ENCODE measurements at places on chromosomes 3 and 15.

- no peak for DNase-seq
Observed at GRCh38 chr3:97970956-97971620, 1.1 kb downstream of the RIOX2 start.

DNA sequence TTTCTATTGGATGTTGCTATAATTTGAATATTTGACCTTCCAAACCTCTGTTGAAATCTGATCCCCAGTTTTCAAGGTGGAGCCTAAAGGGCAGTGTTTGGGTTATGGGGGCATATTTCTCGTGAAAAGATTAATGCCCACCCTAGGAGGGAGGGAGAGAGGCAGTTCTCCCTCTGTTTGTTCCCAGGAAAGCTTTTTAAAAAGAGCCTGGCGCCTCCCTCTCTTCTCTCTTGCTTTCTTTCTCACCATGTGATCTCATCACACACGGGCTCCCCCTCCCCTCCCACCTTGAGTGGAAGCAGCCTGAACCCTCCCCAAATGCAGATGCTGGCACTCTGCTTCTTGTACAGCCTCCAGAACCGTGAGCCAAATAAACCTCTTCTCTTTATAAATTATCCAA, 12.4 kb upstream of the GABRA5 start:
- DNase-seq, result no peak

GRCh38 chr3:10911350-10912002, 81.1 kb upstream of the SLC6A1 start:
- DNase-seq, result no peak

DNA sequence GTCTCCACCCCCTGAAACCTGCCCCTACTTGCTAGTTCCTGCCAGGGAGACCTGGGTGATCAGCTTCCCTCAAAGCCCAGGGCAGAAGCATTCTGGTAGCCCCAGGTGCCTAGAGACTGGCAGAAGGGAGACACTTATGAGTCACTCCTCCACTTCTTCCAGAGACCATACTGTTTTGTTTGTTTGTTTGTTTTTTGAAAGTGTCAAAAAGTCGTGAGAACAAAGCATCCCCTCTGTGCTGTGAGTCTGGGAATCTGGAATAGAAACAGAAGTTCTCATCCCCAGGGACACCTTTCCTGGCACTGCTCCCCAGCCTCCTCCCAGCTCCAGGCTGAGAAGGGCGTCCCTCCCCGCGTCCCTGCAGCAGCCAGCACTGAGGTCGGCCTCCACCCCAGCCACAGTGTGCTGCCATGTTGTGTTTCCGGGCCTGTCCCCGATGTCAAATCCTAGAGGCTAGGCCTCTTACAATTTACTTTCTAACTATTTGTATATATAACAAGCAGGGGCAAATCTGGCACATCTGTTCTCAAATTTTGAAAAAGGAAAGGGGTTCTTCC, 573.0 kb downstream of the RBMS3 start:
- no peak for DNase-seq

- DNase-seq, result no peak
Observed at GRCh38 chr3:149476225-149476624, 1.7 kb downstream of the TM4SF4 start.

GRCh38 chr3:165805946-165806561, 31.2 kb downstream of the BCHE start:
- no peak for DNase-seq

GRCh38 chr3:15342945-15343344, 10.6 kb upstream of the SH3BP5 start:
- DNase-seq, result no peak

DNA sequence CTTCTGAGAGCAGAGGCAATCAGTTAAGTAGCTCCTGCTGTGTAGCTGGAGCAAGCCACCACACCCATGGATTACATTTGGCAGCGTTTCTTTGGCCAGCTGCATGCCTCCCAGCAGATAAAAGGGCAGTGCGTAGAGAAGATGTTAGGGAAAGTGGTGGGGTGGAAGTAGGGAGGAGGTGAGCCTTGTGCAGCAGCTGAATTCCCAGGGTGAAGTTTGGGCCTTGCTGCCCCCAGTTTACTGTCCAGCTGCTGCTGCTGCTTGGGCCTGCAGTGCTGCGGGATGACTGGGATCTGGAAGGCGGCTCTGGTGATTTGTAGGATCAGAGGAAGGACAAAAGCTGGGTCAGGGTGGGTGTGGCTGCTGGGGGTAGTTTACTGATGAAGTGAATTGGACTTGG, 318.7 kb upstream of the C2CD4B start:
- no peak for DNase-seq

GRCh38 chr3:2526926-2527325, 428.3 kb downstream of the CNTN4 start:
- no peak for DNase-seq

- no peak for DNase-seq
Observed at GRCh38 chr15:76209942-76210341, 101.3 kb downstream of the ETFA start.

GRCh38 chr3:74410276-74410941, 204.1 kb downstream of the CNTN3 start:
- no peak for DNase-seq

- peak; percentile 40 for DNase-seq
Observed at GRCh38 chr3:139427283-139428060, 38.0 kb upstream of the COPB2 start.

- no peak for DNase-seq
Observed at GRCh38 chr15:35182841-35183479, 97.9 kb upstream of the NANOGP8 start.

DNA sequence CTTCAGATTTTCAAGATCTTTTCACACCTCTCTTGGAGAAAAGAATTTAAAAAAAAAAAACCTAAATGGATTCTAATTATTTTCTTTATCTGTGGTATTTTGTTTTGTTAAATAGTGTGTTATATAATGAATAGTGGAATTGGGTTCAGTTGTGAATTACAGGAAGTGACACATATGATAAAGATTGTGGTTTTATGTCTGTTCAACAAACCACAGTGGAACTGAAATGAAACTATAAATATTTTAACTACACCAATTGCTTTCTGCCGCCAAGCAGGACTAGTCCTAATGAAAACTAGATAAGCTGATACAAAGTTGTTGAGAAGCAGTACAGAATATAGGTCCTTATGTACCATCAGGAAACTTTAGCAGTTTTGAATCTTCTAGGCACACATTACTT, 121.6 kb downstream of the UBE2E2 start:
- no peak for DNase-seq
